ENCODE measurements at places on chromosomes 5 and 9.

DNA sequence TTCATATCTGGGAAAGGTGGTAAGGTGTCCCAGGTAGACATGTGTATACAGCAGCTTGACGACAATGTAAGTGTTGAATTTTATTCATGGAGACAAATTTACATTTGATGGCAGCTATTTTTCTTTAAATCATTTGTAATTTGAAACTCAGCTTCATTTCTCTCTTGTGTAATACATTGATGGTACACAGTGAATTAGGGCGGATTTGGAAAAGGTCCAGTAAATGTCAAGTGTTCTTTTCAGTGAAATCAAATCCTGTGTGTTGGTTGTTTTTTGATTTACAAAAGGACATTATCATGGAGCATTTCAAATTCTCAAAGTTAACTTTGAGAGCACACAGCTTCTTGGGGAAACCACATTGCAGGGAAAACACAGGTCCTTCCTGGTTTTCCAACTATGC is 30.0 kb upstream of the PCSK1 start:
- no peak for DNase-seq

DNA sequence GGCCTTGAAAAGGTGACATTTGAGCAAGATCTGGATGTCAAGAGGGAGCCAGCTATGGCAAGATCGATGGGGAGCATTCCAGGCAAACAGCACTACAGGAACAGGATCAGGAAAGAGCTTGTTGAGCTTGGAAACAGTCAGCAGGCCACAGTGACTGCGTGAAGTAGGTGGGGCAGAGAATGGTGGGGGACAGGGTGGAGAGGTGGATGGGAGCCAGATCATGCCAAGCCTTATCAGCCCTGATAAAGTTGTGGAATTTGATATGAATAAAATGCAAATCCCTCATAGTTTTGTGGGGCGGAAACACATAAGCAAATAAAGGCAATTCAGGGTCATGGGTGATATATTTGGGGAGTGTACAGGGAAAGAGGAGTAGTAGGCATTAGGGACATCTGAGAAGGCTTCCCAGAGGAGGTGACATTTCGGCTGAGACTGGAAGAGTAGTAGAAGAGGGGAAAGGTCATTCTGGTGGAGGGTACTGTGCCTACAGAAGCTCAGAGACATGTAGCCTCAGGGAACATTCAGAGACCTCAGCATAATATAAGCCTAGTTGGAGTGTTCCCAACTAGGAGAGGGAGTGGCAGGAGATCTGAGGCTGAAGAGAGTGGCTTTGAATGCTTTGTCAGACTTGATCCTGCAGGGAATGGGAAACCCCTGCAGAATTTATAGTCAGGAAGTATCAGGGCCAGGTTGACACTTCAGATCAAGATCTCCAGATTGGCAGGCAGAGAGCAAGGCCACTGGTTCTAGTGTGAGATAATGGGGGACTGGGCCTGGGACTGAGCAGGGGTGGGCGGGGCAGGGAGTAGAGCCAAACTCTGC is 9.7 kb upstream of the CYSTM1 start:
- no peak for DNase-seq

- no peak for DNase-seq
These were observed 99.1 kb downstream of the BNC2 start for GRCh38 chr9:16771356-16771755.

DNA sequence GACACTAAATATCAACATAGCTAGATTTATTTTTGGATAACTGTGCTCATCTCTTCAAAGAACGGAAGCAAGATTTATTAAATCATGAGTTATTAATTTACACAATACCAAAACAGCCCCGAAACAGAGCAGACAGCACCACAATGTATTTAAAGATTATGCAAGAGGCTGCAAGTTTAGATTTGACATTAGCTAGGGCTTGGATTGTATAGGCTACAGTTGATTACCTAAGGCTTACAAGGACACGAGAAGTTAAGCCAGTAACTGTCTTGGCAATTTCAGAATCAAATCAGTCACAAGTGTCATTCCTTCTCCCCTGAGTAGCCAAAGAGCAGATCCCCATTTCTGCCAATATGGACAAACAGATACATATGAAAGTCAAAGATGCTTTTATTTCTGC is 152.6 kb downstream of the MED27 start:
- no peak for DNase-seq

DNA sequence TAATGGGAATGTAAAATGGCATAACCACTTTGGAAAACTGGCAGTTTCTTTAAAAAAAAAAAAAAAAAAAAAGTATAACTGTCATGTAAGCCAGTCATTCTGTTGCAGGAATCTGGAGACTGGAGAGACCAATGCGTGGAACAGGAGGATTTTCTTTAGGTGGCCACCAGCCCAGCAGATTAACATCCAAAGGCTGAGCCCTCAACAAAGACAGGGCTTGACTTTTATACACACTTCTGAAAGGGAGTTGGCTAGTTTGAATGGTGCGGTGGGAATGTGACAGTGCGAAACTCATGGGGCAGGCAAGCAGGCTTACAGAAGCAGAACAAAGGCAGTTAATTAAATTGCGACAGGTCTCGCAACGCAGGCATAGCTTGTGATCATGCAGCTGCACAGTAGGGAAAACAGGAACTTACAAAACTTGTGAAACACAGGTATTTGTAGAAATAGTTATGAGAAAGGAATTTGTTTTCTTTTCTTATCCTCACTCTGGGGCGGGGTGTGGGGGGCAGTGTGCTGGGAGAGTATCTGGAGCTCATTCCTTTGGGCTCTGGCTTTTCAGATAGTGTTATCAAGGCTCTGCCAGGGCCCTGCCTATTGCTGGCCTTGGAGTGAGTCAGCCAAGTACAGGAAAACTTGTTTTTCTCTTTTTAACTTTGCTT is 12.0 kb downstream of the UIMC1 start:
- DNase-seq, result no peak

DNA sequence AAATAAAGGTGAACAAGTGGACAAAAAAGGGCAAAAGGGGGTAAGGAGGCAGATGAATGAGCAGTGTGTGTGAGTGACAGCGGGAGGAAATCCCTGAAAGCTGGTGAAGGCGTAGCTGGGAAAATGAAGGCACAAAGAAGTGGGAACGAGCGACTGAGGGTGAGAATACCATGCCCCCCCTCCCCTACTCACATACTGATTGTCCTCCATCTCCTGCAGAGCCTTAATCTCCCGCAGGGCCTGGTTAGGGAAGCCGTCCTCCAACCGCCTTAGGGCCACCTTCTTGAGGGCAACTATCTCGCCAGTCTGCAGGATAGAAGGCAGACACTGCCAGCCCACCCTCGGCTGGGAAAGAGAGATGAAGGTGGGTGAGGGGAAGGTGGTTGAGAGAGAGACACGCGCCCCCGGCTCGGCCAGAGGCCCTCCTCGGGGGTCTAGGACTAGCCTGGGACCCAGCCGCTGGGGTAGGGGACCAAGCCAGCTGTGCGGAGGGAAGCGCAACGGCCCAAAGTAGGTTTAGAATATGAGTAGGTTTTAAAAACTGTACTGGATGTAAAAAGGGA is 522 bp downstream of the CDK20 start:
- no peak for DNase-seq

GRCh38 chr5:154181161-154181560 is 9.4 kb upstream of the GALNT10 start:
- DNase-seq, result no peak

- DNase-seq, result no peak
These were observed 27.9 kb upstream of the GLDC start for GRCh38 chr9:6673326-6674025.

- no peak for DNase-seq
These were observed 37.3 kb upstream of the NOTCH1 start for GRCh38 chr9:136582977-136583735.

GRCh38 chr5:16350816-16351215 is 114.8 kb downstream of the ZNF622 start:
- DNase-seq, result no peak

GRCh38 chr5:106311230-106311915 is 1359.4 kb downstream of the EFNA5 start:
- DNase-seq, result no peak

GRCh38 chr5:58979090-58979489 is 396.2 kb downstream of the RAB3C start:
- DNase-seq, result no peak

- no peak for DNase-seq
These were observed 429.3 kb downstream of the TMEM232 start for GRCh38 chr5:110297152-110297670.

GRCh38 chr9:85331626-85332025 is 410.1 kb downstream of the AGTPBP1 start:
- no peak for DNase-seq

- no peak for DNase-seq
These were observed 50.8 kb downstream of the NDFIP1 start for GRCh38 chr5:142159354-142159753.

DNA sequence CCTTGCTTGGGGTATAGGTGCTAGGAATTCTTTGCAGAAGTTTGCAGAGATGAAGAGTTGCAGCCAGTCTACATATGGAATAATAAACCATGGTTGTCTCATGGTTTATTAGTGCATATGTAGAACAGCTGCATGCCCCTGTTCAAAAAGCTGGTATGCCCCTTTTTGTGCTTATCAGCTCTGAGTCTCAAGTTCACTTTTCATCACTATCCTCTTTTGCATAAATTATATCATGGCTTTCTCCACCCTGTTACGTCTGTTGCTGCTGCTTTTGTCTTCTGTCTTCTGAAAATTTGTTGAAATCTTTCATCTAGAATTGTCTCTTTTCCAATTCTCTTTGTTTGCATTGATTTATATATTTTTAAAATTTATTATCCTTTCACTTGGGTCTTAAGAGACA is 172.0 kb downstream of the CPLANE1 start:
- no peak for DNase-seq

GRCh38 chr9:121185774-121186403 is 15.8 kb downstream of the RAB14 start:
- DNase-seq, result no peak

DNA sequence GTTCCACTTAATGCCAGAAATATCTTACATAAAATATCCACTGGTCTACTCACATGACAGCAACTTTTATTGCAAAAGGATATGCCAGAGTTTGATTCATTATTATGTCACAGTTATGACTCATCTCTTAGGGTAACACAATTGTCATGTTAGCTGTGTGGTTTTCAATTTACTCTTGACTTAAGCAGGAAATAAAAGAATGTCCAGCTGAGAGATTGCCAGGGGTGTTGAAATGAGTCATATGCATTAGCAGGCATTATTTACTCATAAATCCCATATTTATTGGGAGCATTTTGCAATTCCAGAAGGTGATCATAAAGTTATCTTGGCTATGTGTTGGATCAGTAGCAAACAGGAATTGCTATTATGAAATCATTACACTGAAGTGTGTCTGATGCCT is 1164.6 kb upstream of the CDH18 start:
- DNase-seq, result no peak

- DNase-seq, result no peak
These were observed 60.0 kb downstream of the PSMB7 start for GRCh38 chr9:124355039-124355940.

DNA sequence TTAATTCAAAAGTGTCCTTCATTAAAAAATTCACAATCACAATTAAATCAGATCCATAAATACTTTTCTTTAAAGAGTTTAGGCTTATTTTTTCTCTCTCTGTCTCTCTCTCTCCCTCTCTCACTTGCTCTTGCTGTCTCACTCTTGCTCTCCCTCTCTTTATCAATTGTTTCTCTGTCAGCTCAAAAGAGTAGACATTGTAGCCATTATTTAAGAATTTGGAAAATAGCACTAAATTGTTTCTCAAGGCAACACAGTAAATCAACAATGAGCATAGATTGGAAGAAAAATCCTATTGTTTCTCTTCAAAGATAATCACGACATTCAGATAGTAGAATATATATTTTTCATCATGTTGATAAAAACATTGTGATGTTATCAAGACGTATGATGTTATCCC is 1114.0 kb downstream of the PTPRD start:
- DNase-seq, result no peak

DNA sequence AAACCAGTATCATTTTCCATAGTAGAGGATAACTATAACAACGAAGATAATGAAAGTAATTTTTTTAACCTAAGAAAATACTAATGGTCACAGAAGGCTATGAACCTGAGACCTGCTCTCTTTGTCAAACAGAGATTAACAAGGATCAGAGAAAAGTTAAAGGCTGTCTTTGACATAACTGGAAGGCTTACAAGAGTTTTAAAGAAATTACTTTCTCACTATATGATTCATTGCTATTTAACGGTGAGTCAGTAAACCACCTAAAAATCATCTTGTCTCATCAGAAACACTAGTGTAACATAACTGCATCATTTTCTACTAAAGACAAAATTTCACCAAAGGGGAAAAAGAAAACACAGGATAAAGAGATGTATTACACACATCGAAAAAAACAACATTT is 19.3 kb downstream of the MLANA start:
- DNase-seq, result no peak

GRCh38 chr5:172353846-172354245 is 70.3 kb upstream of the UBTD2 start:
- no peak for DNase-seq

- peak; percentile 62 for DNase-seq
These were observed 49.5 kb upstream of the EGFLAM start for GRCh38 chr5:38208782-38209378.

Data from NCI-H1930 (cell line).